HCT116 (cell line): ENCODE measurements at places on chromosomes 4 and X. TPM values are rescaled to one million over a fixed set of nuclear protein-coding genes. Genes with fewer than 3 reads are reported as not detected.

The TCEAL4 gene
- 23.5 TPM for total RNA-seq

DNA sequence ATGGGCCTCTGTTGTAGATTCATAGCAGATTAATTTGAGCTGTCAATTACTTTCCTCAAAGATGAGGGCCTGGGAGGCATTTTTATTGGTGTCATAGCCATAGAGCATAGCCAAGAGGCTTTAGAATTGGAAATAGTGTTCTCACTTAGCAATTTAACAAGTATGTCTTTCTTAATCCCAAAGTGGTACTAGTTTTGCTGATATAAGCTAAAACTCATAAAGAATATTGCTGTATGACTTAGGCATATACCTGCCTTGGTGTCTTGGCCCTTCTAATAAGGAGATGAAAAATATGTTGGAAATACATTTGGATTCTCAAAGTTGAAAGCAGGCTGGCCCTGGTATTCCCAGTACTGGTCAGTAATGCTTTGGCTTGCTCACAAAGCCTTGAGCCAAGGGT lies 221.5 kb upstream of the CXCL13 start:
- H3K4me3 ChIP-seq, result no peak overlapping the region
- peaks cover 27% of the 10 kb centered on the region for H3K27me3 ChIP-seq
- H3K36me3 ChIP-seq, result no peaks in the 10 kb centered on the region
- DNase-seq, result no peak

DNA sequence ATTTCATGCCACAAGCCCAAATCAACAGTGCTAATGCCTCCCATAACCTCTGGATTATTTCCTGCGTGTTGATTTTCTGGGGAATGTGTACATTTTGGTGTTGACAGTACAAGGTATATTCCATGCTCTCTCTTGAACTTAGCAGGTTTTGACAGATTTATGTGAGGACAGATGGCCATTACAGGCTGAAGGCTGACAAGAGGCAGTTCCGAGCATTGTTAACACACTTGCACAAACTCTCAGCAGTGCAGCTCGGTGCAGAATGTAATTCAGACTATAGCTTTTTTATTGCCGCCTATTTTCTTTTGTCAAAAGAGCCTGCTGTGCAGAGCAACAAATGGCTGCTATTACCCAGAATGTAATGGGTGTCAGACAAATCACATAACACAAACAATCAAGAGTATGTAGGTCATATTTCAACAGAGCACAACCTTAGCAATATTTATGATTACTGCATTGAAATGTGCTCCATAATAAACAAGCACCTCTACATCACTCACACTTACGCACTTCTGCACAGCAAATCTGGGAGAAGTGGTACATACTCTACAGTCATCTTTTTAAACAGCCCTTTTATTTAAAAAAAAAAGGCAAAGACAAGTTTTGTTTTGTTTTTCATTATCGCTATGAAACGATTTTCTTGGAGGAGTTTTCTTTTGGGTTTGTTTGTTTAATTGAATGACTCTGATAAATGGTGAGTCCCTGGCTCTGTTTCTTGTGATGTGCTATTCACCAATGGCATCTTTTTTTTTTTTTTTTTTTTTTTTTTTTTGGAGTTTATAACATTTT lies 71.6 kb downstream of the PPARGC1A start:
- H3K4me1 ChIP-seq, result no peaks in the 10 kb centered on the region
- no peaks in the 10 kb centered on the region for H3K27me3 ChIP-seq
- no peak overlapping the region for H3K27ac ChIP-seq
- DNase-seq, result no peak
- no peaks in the 10 kb centered on the region for H3K36me3 ChIP-seq
- H3K4me3 ChIP-seq, result no peak overlapping the region

GRCh38 chr4:68344049-68344448 lies 5.8 kb downstream of the YTHDC1 start:
- no peaks in the 10 kb centered on the region; the same call in 1 of the 2 replicates for H3K36me3 ChIP-seq
- H3K4me3 ChIP-seq, result no peak overlapping the region
- DNase-seq, result no peak
- peaks cover 4% of the 10 kb centered on the region; the same call in 1 of the 2 replicates for H3K4me1 ChIP-seq
- H3K27me3 ChIP-seq, result no peaks in the 10 kb centered on the region

DNA sequence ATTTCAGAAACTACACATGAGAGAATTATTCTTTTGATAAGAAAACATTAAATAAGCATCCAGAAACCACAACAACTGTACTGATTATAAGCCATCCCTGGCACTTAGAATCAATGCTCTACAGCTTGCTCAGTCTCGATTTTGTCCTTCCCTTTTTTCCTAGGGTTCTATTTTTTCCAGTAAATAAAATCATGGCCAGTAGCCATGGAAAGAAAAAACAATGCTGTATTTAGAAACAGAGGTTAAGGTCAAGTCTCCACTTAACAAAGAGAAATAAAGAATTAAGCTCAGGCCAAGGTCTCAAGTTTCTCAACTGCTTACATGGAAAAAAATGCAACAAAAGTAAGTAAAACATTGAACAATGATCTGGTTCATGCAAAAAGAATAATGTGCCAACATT lies 38.7 kb upstream of the GRID2 start:
- DNase-seq, result no peak
- no peak overlapping the region for H3K27ac ChIP-seq
- H3K4me3 ChIP-seq, result no peak overlapping the region
- no peaks in the 10 kb centered on the region for H3K36me3 ChIP-seq
- H3K4me1 ChIP-seq, result no peaks in the 10 kb centered on the region

- no peaks in the 10 kb centered on the region for H3K36me3 ChIP-seq
- H3K27me3 ChIP-seq, result no peaks in the 10 kb centered on the region
- no peak for DNase-seq
- no peak overlapping the region for H3K4me3 ChIP-seq
- no peaks in the 10 kb centered on the region for H3K4me1 ChIP-seq
Observed at GRCh38 chrX:67295924-67296323, 247.9 kb upstream of the AR start.

The SSX4B gene
- not detected for total RNA-seq

The CLCN3 gene
- 60.4 TPM for total RNA-seq

DNA sequence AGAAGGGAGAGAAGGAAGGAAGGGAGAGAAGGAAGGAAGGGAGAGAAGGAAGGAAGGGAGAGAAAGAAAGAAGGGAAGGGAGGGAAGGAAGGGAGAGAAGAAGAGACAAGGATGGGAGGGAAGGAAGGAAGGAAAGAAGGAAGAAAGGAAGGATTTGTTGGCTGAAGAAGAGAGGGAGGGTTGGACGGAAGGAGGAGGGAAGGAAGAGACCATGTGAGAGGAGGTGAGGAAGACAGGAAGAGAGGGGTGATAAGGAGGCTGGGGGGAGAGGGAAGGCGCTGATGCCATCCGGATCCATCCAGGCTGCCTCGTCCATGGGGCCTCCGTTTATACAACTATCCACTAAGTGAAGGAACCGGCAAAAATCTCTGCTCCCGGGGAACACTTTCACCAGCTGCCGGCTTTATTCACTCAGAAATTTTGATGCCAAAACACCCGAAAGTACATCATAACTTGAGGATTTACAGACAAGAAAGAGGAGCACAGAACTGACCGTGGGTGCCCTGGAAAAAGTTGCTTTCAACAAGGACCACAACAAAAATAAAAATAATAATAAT lies 14.9 kb downstream of the DHRSX start:
- H3K4me1 ChIP-seq, result no peaks in the 10 kb centered on the region
- H3K36me3 ChIP-seq, result no peaks in the 10 kb centered on the region; the same call in 1 of the 2 replicates
- no peak overlapping the region for H3K27ac ChIP-seq
- no peak overlapping the region for H3K4me3 ChIP-seq
- no peak for DNase-seq

The SPANXB1 gene
- total RNA-seq, result not detected

The C1GALT1C1 gene
- 15.4 TPM for total RNA-seq

GRCh38 chr4:93469560-93469959 lies 359.0 kb upstream of the ATOH1 start:
- no peak overlapping the region for H3K4me3 ChIP-seq
- H3K27me3 ChIP-seq, result no peaks in the 10 kb centered on the region
- H3K4me1 ChIP-seq, result no peaks in the 10 kb centered on the region

DNA sequence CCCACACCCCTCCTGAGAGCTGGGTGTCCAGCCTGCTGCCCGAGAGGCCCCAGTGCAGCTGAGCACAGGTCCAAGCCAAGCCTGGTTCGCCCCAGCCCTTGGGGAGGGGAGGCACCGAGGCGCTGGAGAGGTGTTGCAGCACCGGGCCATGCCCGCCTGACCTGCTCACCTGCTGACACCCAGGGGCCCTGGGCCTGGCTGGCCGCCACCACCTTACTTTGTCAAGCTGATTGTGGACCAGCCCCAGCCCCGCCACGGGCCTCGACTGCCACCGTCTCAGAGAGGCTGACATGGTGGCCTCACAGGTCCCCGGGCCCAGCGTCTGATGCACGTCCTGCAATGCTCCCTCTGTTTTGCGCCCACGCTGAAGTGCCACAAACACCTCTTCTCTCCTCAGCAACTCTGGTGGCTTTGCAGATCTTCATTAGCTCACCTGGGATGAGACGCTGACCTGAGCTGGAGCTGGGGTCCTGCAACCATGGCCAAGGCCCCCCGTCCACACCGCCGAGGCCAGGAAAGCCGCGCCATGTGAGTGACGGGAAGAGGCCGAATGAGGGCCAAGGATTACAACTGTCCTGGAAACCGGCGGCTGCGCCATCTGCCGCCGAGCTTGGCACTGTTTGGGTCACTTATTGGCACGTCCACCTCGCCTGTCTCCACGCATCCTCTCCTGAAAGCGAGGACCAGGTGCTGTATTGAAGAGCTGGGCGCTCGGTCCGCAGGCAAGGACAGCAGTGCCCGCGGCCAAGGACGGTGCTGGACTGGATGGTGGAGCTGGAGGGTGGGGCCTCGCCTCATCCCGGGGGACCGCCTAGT lies 7.6 kb downstream of the CPLX1 start:
- no peak overlapping the region for H3K4me3 ChIP-seq
- DNase-seq, result no peak
- no peaks in the 10 kb centered on the region for H3K36me3 ChIP-seq
- H3K27me3 ChIP-seq, result no peaks in the 10 kb centered on the region
- H3K4me1 ChIP-seq, result peaks cover 19% of the 10 kb centered on the region
- no peak overlapping the region for H3K27ac ChIP-seq

- no peak for DNase-seq
- no peak overlapping the region for H3K4me3 ChIP-seq
- H3K27ac ChIP-seq, result no peak overlapping the region
- peaks cover under 1% of the 10 kb centered on the region for H3K4me1 ChIP-seq
Observed at GRCh38 chrX:10244915-10245622, 88.3 kb downstream of the CLCN4 start.

DNA sequence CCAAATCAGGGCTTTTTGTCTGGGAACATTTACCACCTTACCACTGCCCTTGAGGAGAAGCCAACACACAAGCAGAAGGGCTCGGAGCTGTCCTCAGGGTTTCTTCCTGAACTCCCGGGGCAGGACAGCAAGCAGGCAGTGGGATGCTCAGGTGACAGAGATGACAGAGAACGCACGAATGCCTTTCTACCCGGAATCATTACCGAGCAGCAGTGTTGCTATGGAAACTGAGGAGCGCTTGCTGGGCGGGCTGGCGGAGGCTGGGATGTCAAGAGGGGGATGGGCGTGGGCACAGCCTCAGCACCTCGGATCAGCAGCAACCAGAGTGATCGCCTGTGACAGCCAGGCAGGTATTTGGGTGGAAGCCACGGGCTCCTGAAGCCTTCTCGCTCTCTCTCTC lies 17.8 kb downstream of the SSR4 start:
- no peak overlapping the region for H3K4me3 ChIP-seq
- no peaks in the 10 kb centered on the region for H3K36me3 ChIP-seq
- no peaks in the 10 kb centered on the region for H3K27me3 ChIP-seq
- no peak for DNase-seq

GRCh38 chr4:77153006-77153405 lies 4.0 kb upstream of the CCNG2 start:
- no peak overlapping the region for H3K27ac ChIP-seq
- H3K4me1 ChIP-seq, result peaks cover 10% of the 10 kb centered on the region
- H3K27me3 ChIP-seq, result no peaks in the 10 kb centered on the region
- DNase-seq, result no peak
- no peaks in the 10 kb centered on the region for H3K36me3 ChIP-seq
- no peak overlapping the region for H3K4me3 ChIP-seq

- H3K27ac ChIP-seq, result no peak overlapping the region
- no peaks in the 10 kb centered on the region for H3K36me3 ChIP-seq
- H3K27me3 ChIP-seq, result no peaks in the 10 kb centered on the region
- no peak overlapping the region for H3K4me3 ChIP-seq
Observed at GRCh38 chr4:6728320-6729029, 12.5 kb downstream of the BLOC1S4 start.

The STIM2 gene
- total RNA-seq, result 65.9 TPM

DNA sequence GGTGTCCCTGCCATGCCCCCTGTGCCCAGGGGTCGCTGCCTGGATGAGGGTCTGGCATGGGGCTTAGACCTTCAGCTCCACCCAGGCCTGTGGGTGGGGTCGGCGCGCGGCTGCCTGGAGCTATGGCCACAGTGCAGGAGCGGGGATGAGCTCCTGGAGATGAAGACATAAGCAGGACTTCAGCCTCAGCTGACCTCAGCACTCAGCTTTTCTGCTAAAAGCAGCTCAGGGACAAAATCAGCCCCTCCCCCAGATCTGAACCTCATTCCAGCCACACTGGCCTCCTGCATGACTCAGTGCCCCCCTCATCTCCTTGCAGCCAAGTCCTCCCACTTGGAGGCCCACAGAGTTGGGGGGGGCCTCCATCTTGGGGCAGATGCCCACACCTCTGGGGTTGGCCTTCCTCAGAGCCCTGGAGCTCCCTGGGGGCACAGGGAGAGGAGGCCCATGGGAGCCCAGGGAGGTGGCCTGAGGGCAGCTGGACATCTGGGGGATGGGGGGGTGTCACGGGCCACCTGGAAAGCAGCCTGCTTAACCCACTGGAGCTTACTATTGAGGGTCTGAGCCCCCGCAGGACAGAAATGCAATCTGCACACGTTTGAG lies 19.4 kb upstream of the CPLX1 start:
- no peaks in the 10 kb centered on the region for H3K4me1 ChIP-seq
- no peak for DNase-seq
- H3K4me3 ChIP-seq, result no peak overlapping the region
- H3K36me3 ChIP-seq, result no peaks in the 10 kb centered on the region
- no peak overlapping the region for H3K27ac ChIP-seq
- H3K27me3 ChIP-seq, result no peaks in the 10 kb centered on the region

DNA sequence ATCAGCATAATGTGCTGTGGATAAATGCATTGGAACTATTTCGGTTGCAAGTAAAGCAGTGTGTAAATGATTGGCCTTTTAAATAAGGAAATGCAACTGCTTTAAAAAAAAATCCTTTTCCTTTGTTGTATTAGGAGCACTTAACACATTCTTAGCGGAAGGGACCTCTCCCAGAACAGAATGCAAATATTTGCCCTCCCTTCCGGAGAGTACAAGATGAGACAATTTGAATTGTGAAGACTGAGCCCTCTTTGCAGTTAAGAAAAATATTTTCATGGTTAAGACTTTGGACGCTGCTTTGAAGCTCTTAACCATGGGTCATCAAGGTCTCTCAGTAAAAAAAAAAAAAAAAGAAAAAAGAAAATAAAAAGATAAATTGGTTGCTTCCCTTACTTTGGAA lies 9.5 kb upstream of the NOX1 start:
- H3K4me3 ChIP-seq, result no peak overlapping the region
- no peaks in the 10 kb centered on the region for H3K27me3 ChIP-seq
- H3K27ac ChIP-seq, result no peak overlapping the region

- no peak overlapping the region for H3K4me3 ChIP-seq
- H3K27me3 ChIP-seq, result no peaks in the 10 kb centered on the region
- H3K36me3 ChIP-seq, result no peaks in the 10 kb centered on the region
- no peaks in the 10 kb centered on the region for H3K4me1 ChIP-seq
- no peak overlapping the region for H3K27ac ChIP-seq
Observed at GRCh38 chr4:35970366-35970960, 273.9 kb downstream of the ARAP2 start.

The APELA gene
- total RNA-seq, result not detected
